ENCODE measurements at places on chromosomes 12 and 14.

DNA sequence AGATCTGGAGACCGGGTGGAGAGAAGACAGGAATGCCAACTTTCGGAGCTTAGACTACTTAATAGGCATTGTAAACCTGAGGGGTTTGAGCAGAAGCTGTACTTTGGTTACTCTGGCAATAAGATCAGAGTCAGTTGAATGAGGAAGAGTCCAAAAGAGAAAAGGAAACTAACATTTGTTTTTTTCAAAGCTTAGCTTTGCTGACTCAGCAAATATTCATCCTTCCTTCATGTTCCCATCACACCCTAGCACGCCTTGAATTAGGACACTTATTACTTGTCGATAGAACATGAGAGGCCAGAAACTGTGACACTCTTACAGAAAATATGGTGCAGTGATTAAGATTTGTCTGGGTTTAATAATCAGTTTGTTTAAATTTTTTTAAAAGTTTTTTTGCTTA lies 266.9 kb upstream of the ATP2B1 start:
- DNase-seq: no peak

DNA sequence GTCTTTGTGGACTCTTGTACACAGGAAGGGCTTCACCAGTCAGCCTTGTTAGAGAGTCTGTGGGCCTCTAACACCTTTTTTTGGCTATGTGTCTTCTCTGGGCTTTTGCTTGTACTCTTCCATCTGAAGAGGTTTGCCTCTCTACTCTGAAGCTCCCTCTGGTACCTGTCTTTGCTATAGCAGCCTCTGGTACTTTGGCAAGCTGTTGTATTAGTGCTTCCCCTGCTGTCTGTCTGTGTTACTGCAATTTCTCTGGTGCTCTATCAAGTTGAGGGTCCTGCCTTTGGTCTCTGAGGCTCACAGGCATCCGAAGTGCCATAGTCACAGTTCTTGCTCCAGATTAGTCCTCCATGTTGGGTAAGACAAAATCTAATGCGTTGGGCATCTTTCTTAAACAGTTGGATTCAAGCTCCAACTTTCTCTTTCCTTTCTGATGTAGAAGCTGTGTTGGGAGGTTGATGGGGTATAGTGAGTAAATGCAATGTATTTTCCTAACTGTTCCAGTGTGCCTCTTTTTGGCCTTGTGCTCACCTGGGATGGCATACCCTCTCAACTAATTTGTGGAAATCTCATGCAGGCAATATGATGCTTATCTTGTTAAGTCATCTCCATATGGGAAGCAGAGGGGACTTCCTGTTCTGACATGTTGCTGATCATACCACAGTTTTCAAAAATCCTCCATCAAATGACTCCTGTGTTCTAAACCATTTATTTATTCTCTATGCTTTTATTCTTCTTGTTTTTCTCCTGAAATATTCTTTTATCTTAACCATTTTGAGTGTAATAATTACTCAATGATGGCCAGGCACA lies 88.8 kb downstream of the ATF7IP start:
- peak; percentile 12 for DNase-seq

- no peak for DNase-seq
These were observed 2.4 kb downstream of the SDS start for GRCh38 chr12:113401066-113402000.

DNA sequence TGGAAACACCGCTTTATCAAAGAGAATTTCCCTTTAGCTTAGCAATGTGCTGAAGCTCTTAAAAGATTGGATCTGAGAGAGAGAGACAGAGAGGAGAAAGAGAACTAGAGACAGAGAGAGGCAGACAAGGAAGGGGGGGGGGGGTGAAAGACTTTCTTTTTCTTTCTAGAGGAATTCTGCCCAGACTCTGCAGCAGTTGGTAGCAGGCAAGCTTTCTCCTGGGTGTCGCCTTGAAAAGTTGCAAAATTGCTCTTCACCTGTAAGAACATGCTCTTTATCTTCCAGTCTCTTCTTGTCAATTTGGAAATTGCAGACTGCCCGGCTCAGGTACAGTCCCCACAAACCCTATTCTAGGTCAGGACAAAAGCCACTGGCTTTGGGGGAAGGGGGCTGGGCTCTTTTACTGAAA lies 2.9 kb upstream of the OTX2 start:
- no peak for DNase-seq

- DNase-seq: peak; percentile 25
These were observed 3.6 kb downstream of the ZNF839 start for GRCh38 chr14:102323102-102323501.

GRCh38 chr12:84506282-84506681 lies 406.3 kb downstream of the SLC6A15 start:
- DNase-seq: no peak

All from activated naive CD4-positive, alpha-beta T cell treated with Interleukin-2 at 50 U/mL for 16 hours (primary cell).